ENCODE measurements at places on chromosomes 7 and 10. TPM values are rescaled to one million over a fixed set of nuclear protein-coding genes. Genes with fewer than 3 reads are reported as not detected.

GPNMB gene
- total RNA-seq: 5.2 TPM

ASAH2 gene
- total RNA-seq: 1.5 TPM

GNGT1 gene
- not detected for total RNA-seq

MGAM2 gene
- 0.18 TPM for total RNA-seq

NEURL1 gene
- total RNA-seq: 16.8 TPM

PNLIPRP3 gene
- total RNA-seq: not detected

UBE3C gene
- 92.3 TPM for total RNA-seq

DYNC1I1 gene
- total RNA-seq: 15.2 TPM

CYP2C18 gene
- not detected for total RNA-seq

CUBN gene
- 7.8 TPM for total RNA-seq

MYL10 gene
- total RNA-seq: not detected

CAV1 gene
- 13.8 TPM for total RNA-seq

C10orf62 gene
- 0.73 TPM for total RNA-seq

GNAT3 gene
- 2.1 TPM for total RNA-seq

MYOZ1 gene
- total RNA-seq: 0.18 TPM

ACSM6 gene
- total RNA-seq: not detected

EPO gene
- not detected for total RNA-seq

LEP gene
- total RNA-seq: 0.09 TPM

FAM25G gene
- not detected for total RNA-seq

NPY4R2 gene
- total RNA-seq: 1.5 TPM

GRID1 gene
- total RNA-seq: 15.8 TPM

ITPRIP gene
- total RNA-seq: 4.3 TPM

MRPS17 gene
- total RNA-seq: 12.5 TPM

FAM24B gene
- 8.9 TPM for total RNA-seq

NKX2-3 gene
- not detected for total RNA-seq

EBLN1 gene
- total RNA-seq: not detected

CYTH3 gene
- total RNA-seq: 30.1 TPM

SRRT gene
- total RNA-seq: 34.2 TPM

KIF11 gene
- 16.2 TPM for total RNA-seq

DYDC2 gene
- total RNA-seq: 1.2 TPM

PCBD1 gene
- 11.6 TPM for total RNA-seq

CTBP2 gene
- total RNA-seq: 57.7 TPM

MEST gene
- total RNA-seq: 143 TPM

SPDYE5 gene
- not detected for total RNA-seq

FAM237B gene
- total RNA-seq: not detected

SPDYE9 gene
- total RNA-seq: not detected

MEIG1 gene
- total RNA-seq: not detected

DNAJC12 gene
- 12.3 TPM for total RNA-seq

EN2 gene
- 11.9 TPM for total RNA-seq

CALHM1 gene
- total RNA-seq: not detected

MAT1A gene
- total RNA-seq: not detected

CNOT4 gene
- 32.8 TPM for total RNA-seq

NAT16 gene
- total RNA-seq: 2.1 TPM

AGK gene
- 51.6 TPM for total RNA-seq

CDC14C gene
- total RNA-seq: not detected

SFRP4 gene
- total RNA-seq: 2.2 TPM

CYP3A7 gene
- total RNA-seq: 0.45 TPM

GPRIN2 gene
- total RNA-seq: 32.0 TPM

PEX1 gene
- total RNA-seq: 52.7 TPM

WEE2 gene
- total RNA-seq: 0.45 TPM

C7orf25 gene
- 13.7 TPM for total RNA-seq

KIAA1549 gene
- 29.0 TPM for total RNA-seq

MPP7 gene
- 5.6 TPM for total RNA-seq
